ENCODE measurements at places on chromosomes 13 and 19.

- DNase-seq: peak; percentile 39
Measured at GRCh38 chr13:110116072-110116487, 190.9 kb downstream of the COL4A1 start.

- no peak for DNase-seq
Measured at GRCh38 chr19:4695224-4695731, 25.1 kb upstream of the MYDGF start.

DNA sequence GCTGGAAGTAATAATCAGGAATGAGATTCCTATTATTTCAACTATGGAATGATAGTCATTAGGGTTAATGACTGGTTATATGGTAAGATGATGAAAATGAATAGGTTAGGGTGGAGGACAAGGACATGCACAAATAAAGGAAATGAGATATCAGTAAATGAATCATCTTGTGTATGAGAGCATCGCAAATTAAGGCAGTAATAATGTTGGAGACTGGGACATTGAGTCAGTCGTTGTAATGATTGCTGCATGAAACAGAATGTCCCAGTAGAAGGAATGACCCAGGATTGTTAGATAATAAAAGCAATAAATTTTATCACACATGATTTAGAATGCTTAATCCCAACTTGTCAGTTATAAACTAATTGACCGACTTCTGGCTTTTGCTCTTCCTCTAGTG is 1733.7 kb upstream of the PCDH20 start:
- DNase-seq: no peak

DNA sequence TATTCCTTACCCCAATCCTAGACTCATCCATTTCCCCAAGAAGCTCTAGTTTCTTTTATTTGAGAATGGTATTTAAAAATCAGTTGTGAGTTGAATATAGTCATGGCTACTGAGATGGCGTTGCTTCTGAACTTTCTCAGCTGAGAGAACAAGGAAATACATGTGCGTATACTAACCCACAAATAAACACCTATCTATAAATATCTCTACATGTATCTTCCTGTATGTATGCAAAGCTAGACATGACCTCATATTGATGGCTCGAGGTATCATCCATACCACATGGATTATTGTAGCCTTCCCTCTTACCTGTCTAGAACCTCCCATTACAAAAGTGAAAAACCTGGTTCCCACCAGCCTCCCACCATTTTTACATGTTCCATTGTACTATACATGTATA is 141.0 kb downstream of the UFM1 start:
- DNase-seq: no peak

GRCh38 chr13:42495255-42495654 is 78.7 kb upstream of the TNFSF11 start:
- DNase-seq: no peak

- DNase-seq: peak; percentile 93
Measured at GRCh38 chr13:28138756-28139470, 568 bp downstream of the PAN3 start.

- DNase-seq: no peak
Measured at GRCh38 chr13:44870456-44870929, 118.8 kb downstream of the NUFIP1 start.

GRCh38 chr13:113887700-113888201 is 23.9 kb upstream of the GAS6 start:
- no peak for DNase-seq

DNA sequence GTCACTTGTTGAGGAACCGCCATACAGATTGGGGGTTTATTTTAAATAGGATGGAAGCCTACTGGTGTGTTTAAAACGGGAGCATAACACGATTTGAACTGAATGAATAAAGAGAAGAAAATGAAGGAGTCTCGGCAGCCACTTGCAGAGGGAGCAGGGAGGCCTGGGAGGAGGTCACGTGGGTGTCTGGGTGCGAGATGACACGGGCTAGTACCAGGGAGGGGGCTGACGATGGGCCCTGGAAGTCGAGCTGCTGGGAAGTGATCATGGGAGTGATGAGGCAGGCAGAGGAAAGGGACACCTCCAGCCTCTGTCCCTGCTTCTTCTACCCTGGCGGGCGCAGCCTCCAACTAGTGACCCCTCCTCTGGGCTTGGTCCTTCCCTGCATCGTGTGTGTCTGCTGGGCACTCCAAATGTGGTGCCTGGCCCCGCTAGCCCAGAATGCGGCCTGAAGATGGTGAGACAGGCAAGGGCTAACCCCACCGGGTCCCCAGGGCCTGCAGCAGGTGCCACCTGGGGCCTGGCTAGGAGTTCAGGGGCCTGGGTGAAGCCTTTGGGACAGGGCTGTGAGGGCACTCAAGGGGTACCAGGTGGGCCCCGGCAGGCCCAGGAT is 35.5 kb downstream of the CRTC1 start:
- no peak for DNase-seq

DNA sequence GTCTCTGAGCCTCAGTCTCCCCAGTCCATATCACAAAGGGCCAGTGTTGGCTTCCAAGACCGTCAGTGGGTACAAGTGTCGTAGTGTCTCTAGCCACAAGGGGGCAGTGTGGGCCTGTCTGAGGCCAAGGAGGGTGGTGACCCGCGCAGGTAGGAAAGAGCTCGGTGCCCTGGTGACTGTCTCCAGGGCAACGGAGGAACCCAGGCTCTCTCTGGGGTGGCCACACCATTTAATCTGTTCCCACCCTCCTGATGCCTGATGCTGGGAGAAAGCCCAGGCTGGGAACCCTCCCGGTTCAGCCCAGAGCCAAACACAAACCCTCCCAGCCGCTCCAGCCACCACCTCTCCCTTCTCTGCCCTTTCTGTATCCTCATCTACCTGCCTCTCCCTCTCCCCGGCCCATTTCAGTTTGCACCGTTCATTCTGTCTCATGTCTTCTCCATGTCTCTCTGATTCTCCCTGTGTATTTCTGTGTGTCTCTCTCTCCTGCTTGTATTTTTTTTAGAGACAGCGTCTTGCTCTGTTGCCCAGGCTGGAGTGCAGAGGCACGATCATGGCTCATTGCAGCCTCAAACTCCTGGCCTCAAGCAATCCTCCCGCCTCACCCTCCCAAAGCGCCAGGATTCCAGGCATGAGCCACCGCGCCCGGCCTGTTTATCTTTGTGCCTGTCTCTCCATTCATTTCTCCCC is 17.5 kb upstream of the MEIS3 start:
- DNase-seq: peak; percentile 88

DNA sequence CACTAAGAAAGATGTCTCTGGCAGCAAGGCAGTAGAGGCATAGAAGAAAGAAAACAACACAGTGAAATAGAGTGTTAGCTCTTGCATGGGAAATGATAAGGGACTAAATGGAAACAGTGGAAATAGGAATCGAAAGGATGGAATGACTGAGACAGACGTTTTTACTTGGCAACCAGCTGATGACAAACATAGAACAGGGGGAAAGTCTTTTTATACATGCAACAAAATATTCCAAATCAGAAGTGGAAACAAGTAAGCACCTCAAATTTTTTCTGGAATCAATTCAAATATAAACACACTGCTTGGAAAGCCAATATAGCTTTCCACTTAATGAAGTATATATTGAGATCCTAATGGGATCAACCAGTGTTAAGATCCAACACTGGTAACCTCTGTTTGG is 110.2 kb downstream of the MZT1 start:
- DNase-seq: no peak

DNA sequence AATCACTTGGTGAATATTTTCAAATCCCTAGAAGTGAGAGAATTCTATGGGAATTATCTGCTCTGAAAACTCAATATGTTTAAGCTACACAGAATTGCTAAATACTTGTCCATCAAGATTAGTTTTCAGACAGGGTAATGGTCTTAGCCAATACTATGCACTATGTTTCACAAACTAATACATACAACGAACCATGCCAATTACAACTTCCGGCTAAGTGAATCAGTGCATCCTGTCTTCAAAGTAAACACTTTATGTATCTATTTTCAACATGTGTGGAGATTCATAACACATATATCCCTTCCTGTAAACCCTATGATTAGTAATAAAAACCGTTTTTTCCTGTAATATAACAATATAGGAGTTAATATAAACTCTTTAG is 181.5 kb downstream of the POSTN start:
- no peak for DNase-seq

GRCh38 chr13:46051968-46052318 is 603 bp downstream of the ZC3H13 start:
- DNase-seq: no peak

GRCh38 chr19:55778331-55778730 is 9.4 kb downstream of the RFPL4AL1 start:
- no peak for DNase-seq

DNA sequence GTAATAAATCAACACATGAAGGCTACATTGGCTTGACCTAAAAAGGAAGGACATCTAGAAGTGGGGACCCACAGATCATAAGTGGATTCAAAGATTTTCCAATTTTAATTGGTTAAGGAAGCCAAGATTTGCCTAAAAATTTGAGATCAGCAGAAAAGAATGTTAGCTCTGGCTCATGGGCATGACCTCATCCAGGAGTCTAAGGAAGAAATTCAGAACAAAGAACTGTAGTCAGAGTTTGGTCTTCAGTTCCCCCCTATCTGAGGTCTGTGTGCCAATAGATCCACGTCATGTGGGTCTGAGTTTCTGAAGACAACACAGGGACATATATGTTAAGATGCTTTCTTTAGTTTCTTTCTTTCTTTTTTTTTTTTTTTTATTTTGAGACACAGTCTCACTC is 648.8 kb upstream of the SPRY2 start:
- DNase-seq: no peak

- DNase-seq: peak; percentile 74
Measured at GRCh38 chr19:40549007-40549708, 27.5 kb upstream of the SHKBP1 start.

DNA sequence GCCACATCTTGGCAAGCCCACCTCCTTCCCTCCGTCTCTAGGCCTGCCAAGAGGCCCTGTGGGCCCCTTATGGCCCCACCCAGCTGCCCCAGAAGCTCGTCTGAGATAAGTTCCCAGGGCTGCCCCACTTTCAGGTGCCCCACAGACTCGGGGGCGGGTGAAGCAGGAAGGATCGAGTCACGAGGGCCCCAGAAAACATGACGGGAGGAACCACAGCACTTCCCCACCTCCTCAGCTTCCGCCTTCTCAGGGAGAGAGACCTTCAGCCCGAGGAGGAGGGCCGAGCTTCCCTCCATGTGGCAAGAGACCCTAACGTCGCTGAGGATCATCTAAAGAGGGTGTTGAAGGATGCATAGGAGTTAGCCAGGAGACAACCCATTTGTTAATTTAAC is 4.5 kb upstream of the IL12RB1 start:
- DNase-seq: peak; percentile 85

DNA sequence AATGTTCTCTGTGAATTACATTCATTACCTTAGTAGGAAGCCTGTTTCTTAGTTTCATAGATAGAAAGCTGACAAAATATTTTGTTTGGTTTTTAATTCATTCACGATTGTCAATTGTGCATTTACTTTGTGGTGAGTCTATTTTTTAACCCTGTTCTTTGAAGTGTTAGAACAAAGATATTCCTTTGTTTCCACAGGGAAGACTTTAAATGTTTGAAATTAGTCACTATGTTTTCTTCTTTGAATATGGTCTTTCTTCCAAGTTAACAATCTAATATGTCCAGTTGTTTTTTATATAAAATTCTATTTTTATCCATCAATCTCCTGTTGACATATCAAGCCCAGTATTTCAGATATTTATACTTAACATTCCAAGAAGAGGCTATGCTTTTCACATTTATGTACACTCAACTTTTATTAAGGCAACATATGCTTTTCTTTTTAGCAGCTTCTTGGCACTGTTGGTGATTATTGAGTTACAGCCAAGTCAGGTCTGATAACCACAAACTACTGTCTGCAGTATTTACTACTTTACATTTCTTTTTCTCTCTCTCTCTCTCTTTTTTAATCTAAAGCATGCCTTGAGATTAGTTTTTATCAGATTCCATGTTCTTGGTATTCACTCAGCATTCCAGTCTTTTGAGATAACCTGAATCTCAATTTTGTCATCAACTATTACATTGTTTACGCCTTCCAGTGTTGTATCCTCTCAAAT is 812.8 kb upstream of the SLC10A2 start:
- no peak for DNase-seq

DNA sequence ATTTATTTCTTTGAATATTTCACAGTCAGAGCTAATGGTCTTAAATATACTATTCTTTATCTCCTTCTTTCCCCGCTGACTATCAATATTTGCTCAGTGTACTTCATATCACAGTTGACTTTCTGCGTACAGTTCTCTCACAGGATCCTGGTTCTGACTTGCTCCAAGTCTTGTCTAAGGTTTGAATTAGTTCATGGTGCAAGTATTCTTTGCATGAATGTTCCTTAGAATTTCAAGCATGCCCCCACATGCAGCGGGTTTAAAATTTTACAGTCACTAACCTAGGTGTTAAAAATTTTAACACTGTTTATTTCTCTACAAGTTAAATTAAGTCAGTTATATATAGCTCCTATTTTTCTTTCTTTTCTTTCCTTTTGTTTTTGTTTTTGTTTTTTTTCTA is 20.8 kb upstream of the KLF12 start:
- DNase-seq: no peak

GRCh38 chr13:48583859-48584311 is 51.0 kb upstream of the RCBTB2 start:
- no peak for DNase-seq

DNA sequence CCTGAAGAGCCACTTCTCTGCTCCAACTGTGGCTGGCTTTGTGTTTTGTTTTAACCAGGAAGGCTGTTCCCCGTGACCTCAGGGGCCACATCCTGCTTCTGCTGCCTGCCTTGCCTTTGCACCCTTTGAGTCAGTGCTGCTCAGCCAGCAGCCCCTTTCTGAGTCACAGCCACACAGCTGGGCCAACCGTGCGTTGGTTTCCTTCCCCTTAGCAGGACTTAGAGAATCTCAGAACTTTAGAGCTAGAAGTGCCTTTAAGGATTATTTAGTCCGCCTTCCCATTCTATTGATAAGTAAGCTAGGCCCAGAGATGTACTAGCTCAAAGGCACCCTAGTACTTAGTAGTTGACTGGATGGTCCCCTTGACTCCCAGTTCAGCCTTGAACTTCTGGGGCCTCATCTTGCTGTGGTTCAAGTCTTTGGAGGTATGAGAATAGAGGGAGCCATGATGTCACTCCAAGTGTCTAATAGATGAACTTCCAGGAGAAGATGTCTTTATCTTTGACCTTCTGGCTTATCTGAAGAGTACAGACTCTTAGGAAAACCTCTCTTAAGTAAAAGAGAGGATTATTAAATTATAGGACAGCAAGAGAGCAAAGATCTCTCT is 8.0 kb downstream of the RGCC start:
- DNase-seq: peak; percentile 95

GRCh38 chr19:44552324-44552723 is 22.8 kb upstream of the CEACAM20 start:
- DNase-seq: peak; percentile 26

Measured in activated CD4-positive, alpha-beta T cell treated with anti-CD3 and anti-CD28 coated beads, Interleukin-2, amount 10 ng/mL, durations not matched to agents 7 days and 5 days (primary cell).